NCI-H1436 (cell line): ENCODE measurements at places on chromosomes 12 and 14.

- DNase-seq = no peak
Observed at GRCh38 chr12:67786086-67786485, 137.5 kb downstream of the DYRK2 start.

DNA sequence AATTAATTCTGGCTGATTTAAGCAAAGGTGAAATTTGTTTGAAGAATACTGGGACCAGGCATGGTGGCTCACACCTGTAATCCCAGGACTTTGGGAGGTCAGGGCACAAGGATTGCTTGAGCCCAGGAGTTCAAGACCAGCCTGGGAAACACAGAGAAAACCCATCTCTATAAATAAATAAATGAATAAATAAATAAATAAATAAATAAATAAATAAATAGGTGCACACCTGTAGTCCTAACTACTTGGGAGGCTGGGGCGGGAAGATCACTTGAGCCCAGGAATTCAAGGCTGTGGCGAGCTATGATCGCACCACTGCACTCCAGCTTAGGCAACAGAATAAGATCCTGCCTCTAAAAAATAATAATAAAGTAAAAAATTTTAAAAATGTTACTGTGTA, 4.4 kb upstream of the C14orf39 start:
- no peak for DNase-seq

GRCh38 chr14:61065656-61066055, 84.6 kb downstream of the SLC38A6 start:
- DNase-seq = no peak

GRCh38 chr12:51371295-51371953, 19.8 kb downstream of the GALNT6 start:
- DNase-seq = no peak

DNA sequence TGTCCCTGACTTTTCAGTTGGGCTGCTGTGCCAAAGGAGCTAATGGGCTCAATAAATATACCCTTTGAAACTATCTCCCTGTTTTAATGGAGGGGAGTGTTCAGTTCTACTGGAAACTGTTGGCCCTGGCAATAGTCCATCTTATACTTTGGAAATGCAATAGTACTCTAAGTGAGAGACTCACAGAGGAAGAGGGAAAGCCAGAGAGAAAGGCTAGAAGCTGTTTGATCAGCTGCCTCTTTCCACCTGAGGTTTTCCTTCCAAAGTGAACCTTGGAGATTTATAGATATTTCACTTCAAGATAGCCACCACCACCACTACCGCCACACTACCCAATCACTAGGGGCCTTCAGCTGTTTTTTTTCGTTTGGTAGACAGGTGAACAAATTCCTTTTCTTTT, 93.6 kb upstream of the CCDC91 start:
- no peak for DNase-seq

GRCh38 chr14:103216857-103217256, 93.6 kb downstream of the TNFAIP2 start:
- DNase-seq = no peak

GRCh38 chr12:116381744-116382685, 104.5 kb upstream of the MED13L start:
- DNase-seq = no peak

DNA sequence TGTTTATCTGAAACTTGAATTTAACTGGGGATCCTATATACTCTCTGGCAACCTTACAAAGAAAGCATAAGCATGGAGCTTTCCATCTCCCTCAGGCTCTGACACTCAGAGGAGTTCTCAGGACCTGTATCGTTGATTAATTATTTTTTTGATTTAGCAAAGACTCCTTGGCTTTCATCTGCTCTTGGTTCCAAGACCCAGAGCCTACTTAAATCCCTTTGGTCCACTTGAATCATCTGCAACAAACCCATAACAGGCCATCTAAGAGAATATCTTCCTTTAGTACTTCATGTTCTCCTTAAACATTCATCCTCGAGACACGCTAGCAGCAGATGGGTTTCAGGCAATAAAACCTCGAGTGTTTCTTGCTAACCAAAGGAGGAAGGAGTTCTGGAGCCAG, 85.4 kb downstream of the ZFP36L1 start:
- no peak for DNase-seq

DNA sequence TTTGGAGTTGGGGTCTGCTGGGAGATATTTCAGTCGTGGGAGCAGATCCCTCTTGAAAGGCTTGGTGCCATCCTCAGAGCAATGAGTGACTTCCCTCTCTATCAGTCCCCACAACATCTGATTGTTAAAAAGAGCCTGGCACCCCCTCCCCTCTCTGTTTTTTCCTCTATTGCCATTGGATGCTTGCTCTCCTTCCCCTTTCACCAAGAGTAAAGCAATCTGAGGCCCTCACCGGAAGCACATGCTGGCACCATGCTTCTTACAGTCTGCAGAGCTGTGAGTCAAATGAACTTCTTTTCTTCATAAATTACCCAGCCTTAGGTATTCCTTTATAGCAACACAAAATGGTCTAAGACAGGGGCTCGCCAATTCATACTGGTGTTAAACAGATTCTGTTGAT, 99.1 kb upstream of the CCND2 start:
- DNase-seq = no peak

DNA sequence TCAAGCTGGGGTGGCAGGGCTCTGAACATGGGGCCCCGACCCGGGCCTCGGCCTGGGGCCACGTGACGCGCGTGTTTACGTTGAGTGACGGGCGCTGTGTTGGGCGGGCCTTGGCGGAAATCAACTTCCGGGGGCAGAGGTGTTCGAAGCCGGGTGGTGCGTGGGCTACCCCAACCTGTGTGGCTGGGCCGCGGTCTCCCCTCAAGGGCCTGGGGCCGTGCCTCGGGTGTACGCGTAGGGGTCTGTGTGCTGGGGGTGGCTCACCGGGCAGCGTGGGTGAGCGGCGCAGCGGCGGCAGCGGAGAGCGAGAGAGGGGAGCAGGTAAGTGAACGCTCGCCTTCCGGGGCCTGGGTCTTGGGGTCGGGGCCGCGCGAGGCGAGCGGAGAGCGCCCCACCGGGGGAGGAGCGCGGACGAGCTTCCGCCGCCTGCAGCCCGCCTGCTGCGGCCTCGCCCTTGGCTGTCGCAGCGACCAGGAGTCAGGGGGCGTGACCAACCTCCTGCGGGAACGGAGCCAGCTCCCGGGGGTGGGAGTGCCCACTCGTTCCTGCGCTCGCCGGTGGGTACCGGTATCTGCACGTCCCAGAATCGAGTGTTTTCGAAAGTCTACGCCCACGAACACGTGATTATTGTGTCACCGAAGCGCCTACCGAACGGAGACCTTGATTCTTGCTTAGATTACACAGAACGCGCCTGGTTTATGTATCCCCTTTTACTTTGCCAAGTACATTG, at the start of gene CCDC91:
Gene CCDC91 (plus strand): TSS at position 136 of the 730 bp plus-strand sequence. CDS start 66,760 bp downstream, outside the sequence.
- peak; percentile 45 for DNase-seq

DNA sequence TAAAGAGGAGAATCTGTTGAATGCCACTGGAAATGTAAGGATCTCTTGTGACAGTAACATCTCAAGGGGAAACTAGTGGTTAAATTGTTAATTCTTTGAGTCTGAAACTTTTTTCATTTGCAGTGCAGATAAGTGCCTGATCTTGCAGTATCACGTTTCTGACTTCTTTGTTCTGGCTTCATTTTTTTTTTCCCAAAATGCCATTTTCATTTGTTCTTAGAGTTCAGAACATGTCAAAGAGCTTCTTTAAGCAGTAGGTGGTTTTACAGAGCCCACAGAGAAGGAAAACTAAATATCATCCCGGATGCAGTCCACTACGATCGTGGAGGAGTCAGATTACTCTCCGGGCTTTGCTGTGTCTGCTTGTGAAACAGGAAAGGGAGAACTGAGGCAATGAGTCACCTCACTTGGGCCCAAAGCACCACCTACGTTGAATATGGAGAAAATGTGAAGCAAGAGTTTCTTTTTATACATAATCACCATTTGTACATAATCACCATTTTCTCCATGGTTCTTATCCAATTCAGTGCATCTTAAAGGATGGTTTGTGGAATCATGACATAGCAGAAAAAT, 43.9 kb downstream of the HMGA2 start:
- no peak for DNase-seq

DNA sequence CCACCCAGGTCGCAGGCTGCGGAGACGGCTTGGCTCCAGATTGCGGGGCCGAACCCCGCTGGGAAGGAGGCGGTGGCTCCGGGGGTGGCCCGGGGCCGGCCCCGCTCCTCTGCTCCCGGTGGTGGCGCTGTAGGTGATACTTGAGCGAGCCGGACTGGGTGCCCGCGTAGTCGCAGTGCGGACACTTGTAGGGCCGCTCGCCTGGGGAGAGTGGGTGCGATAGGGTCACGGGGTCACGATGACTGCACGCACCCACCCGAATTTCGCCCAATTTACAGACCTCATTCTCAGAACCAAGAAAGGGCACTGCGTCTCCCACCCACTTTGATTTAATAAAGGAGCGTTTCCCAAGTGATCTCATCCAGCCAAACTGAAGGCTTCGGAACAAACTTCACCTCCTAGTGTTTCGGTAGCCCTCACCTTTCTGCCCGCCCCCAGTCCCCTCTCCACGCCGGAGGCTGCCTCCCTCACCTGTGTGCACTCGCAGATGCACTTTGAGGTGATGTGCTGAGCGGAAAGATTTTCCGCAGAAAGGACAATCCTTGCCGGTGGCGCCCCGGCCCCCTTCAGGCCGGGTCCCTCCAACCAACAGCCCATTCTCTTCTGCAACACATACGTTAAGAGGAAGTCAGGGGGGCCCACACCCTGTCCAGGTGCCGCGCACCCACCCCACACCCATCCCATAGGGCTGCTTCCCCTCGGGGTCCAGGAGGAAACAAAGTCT, 7.4 kb downstream of the ZNF219 start:
- no peak for DNase-seq

DNA sequence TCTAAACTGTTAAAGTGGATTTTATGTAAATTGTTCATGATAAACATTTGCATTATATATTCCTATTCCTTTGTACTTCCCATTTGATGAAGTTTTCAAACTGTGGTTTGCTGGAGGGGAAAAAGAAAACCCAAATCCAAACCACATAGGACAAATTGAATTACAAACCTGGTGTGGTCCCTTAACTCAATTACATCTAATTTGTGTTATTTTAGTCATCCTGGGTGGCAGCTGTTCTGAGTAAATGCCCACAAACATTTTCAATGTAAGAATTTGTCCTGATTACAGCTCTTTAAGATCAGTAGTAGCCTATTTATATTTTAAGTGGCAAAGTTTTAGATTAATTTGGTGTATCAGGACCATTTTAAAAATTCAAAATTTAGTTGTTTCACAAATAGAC, 153.9 kb downstream of the RAD51B start:
- no peak for DNase-seq

- DNase-seq = no peak
Observed at GRCh38 chr12:86081843-86082242, 174.3 kb downstream of the MGAT4C start.

DNA sequence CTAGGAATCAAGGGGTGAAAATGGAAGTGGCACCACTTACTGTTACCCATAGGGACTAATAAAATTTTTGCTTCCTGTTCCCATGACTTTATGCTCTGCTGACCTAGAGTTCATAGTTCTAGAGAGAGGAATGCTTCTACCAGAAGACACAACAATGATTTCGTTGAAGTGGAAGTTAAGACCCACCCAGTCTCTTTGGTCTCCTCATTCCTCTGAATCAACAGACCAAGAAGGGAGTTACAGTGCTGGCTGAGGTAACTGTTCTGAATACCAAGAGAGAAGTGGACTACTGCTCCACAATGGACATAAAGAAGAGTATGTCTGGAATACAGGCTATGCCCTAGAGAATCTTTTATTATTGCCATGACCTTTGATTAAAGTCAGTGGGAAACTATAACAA, 23.5 kb upstream of the DYRK2 start:
- DNase-seq = no peak

GRCh38 chr12:65955452-65955851, 131.2 kb downstream of the HMGA2 start:
- no peak for DNase-seq

- no peak for DNase-seq
Observed at GRCh38 chr14:95523815-95524448, 7.5 kb upstream of the SYNE3 start.

GRCh38 chr12:51517800-51518199, 73.2 kb upstream of the SCN8A start:
- DNase-seq = no peak

- DNase-seq = no peak
Observed at GRCh38 chr12:59972905-59973304, 377.1 kb downstream of the SLC16A7 start.

DNA sequence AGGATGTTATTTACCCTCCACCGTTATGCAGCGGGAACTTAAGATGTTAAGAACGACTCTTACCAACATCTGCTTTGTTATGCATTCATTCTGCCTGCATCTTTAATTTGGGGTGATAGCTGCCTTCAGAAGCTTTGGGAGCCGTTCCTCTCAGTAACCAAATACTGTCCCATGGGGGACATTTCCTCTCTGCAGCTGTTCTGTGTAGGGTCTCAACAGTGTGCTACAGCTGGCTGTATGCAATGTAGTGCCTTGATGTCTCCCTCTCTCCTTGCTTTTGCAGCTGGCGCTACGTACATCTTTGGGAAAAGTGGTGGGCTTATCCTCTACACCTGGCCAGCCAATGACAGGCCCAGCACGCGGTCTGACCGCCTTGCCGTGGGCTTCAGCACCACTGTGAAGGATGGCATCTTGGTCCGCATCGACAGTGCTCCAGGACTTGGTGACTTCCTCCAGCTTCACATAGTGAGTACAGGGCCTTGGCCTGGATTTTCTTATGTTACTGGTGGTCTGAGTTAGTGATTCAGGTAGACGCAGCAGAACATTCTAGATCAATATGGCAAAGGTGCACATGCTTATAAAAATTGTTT, 744.3 kb downstream of the DIO2 start:
- no peak for DNase-seq

GRCh38 chr12:97552410-97553121, 90.0 kb downstream of the RMST start:
- no peak for DNase-seq

DNA sequence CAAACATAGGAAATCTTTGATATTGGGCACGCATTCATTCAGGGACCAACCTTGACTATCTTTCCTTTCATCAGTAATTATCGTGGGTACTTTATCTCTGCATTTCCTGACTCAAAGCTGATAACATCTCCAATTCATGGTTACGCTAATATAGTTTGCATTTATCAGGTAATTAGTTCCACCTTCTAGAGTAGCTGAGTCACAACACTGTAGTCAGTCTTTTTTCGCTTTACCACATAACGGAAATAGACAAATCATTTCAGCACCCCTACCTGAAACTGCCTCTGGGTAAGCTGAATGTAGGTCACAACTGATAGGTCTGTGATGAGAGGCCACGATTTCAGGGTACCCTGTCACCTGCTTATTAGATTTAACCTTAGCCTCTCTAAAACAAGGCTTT, 36.7 kb upstream of the IL22 start:
- DNase-seq = no peak
